ENCODE measurements at places on chromosomes 4 and X.
A peak's percentile ranks its signal among the peaks of the same experiment; 100 is the strongest.

DNA sequence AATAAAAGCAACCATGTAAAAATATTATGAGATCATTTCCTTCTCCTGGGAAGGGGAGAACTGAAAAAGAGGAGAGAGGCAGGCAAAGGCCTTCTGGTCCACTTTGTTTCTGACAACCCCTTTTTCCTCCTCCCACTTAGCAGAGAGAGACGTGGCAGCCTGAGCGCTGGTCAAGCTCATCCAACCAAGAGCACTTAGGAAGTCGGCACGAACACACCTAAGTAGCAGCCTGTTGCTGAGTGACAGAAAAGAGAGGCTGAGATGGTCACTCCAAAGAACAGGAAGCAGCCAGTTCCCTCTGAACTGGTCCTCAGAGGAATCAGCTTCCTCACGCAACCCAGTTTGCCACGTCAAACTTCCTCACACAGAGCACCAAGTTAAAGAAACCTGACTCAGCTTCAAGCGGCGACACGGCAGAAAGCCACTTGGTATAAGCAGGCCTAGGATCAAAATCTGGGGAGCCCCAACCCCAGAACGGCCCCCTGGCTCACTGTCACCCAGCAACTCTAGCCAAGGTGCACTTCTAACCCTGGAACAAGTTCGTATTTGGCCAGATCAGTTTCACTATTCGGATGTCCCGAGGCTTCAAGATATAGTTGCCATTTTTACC lies 861 bp downstream of the SEC24D start:
- peak; percentile 63 for ATAC-seq

GRCh38 chrX:53287493-53288138 lies 6.2 kb upstream of the IQSEC2 start:
- peak; percentile 68 for ATAC-seq

DNA sequence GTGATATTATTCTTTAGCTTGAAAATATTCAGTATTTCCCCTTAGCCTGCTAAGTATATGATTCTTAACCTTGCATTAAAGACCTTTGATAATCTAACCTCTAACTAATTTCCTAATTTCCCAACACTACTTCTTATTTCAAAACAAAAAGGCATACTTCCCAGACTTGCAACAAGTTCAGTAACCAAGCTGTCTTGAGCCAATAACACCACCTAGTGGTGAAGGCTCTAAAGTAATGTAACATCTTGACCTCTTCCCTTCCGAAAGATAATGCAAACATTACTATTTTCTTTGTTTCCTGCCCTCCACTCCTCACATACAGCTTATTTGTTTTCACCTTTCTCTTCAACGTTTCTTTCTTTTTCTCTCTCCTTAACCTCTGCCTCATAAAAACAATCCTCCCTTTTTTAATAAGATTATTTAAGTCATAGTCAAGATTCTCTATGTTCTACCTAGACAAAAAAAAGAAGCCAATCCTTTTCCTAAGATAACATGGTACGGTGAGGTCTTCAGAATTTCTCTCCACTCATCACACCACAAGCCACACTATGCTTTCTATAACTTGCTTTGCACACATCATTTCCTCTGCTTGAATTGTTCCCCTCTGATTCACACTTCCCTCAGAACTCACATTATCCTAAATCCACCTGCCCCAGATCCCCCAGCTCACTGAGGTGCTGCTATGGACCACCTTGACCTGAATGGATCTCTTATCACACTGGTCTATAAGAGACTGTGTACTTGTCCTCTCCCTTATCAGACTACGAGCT lies 3.5 kb downstream of the FAT1 start:
- no peak for ATAC-seq

DNA sequence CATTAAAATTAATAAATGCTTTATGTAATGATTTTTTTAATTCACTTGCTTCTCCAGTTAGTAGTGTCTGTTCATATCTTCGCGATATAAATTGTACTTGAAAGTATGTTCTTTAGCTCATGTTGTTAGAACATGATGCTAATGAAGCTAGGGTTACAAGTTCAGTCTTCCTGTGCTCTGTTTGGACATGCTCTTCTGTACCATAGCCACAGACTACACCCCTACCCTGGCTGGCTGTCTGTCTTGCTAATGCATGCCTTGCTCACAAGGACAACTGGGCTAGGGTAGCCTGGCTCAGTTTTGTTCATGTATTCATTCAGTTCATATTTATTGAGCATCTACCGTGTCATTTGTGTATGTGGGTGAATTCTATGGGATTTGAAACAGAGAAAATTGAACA lies 50.8 kb upstream of the MTMR1 start:
- ATAC-seq = no peak

GRCh38 chr4:160563552-160564282 lies 1460.8 kb downstream of the RAPGEF2 start:
- no peak for ATAC-seq

DNA sequence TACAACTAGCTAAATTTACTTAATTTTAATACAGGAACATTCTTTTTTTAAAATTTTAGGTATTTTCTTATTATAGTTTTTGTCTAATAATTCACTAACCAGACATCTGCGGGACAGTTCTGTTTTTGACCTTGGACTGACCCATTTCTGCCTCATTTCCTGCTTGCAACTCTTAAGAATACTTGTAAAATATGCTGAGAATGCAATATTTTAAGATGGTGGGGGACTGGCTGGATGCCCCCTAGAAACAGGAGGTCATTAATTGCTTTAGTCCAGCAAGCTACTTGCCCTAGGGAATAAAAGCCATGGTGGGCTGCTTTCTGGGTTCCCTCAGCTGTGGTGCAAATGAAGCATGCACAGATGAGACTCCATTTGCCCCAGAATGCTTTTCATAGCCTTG lies 2348.4 kb downstream of the PCDH7 start:
- no peak for ATAC-seq

GRCh38 chr4:74441744-74442143 lies 3.2 kb upstream of the AREG start:
- no peak for ATAC-seq

DNA sequence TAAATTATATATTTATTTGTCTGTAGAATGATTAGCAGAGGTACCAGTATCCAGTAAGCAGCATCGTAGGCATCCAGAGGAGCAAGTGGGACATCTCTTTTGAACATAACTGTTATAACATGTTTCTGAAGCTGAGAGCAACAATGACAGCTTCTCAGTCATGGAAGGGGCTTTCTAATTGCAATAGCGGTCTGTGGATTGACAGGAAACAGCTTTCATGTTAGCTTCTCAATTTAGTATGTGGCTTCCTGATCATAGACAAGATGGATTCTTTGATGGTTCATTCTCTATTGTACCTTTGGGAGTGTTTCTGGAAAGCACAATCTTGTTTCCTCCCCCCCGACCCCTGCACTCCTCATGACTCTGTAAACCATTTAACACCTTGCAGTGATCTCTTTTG lies 434.6 kb upstream of the GNPDA2 start:
- no peak for ATAC-seq

GRCh38 chr4:132384709-132385108 lies 764.4 kb upstream of the PCDH10 start:
- no peak for ATAC-seq

DNA sequence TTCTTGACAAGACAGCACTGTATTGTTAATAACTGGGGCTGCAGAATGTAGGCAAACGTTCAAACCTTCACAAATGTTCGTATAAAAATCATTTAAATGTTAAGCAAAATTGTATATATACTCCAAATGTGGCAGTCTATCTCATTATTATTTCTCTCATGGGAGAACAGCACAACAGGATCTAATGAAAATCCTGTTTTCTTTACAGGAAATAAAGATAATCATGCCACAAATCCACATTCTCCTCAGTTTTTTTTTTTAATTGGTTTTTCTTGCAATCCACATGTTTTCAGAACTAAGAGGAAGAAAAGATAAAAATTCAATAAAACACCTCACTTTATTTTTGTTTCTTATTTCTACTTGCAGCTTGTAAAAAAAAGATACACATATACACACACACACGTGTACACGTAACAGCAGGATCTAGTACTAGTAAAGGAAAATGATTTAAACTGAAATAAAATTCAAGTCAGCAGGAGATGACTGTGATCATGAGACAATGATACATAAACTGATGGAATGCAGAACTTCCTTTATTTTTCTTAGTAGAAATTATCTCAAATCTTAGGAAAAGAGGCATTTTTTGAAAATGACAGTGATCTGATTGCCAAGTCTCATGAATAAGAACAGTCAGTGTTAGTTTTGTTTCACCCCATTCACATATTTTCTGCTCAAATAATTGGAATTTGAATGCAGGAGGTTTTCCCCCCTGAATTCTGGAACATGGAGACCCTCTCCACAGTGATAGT lies 11.3 kb downstream of the APBB2 start:
- no peak for ATAC-seq

DNA sequence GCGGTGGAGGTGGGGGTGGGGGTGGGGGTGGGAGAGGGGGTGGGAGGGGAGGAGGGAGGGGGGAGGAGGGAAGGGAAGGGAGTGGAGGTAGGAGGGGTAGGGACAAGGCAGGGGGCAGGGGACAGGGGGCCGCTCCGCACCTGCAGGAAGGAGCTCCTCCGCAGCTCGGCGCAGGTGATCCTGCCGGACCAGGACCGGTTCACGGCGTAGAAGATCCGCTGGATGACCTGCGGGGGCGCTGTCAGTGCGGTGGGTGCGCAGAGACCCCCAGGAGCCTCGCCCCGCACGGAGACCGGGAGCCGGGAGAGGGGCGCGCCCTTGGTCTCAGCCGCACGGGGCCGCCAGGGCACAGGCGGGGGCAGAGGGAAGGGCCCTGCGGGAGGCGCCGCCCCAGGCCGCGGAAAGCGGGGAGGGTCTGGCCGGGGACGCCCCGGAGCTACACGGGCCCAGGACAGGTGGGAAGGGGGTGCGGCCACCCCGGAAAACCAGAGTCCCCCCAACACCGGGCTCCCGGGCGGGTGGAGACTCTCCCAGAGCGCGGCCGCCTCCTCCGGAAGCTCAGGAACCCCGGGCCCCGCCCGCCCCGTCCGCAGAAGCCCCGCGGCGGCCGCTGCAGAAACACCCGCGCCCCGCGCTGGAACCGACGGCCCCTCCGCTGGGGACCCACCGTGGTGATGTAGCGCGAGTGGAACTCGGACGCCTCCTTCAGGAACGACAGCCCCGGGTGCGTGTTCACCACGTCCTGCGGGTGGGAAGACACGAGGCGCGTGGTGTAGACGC lies 27.6 kb upstream of the GTPBP6 start:
- peak; percentile 71 for ATAC-seq

DNA sequence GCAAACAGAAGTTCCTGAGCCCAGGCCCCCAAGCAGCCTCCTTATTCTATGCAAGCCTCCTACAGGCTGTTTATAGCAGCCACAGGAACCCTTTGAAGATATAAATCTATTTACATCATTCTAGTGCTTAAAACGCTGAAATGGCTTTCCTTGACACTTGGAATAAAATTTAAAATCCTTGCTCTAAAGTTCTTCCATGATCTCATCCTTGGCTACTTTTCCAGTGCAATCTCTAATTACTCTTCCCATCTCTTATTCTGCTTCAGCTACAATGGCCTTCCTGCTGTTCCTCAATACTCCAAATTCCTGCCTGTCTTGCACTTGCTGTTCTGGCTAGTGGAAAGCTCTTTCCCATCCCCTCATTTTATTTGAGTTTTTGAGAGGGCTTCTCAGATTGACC lies 634.2 kb upstream of the NR3C2 start:
- no peak for ATAC-seq

- no peak for ATAC-seq
Measured at GRCh38 chr4:177070533-177071058, 239.1 kb upstream of the NEIL3 start.

GRCh38 chr4:164596318-164596878 lies 157.5 kb upstream of the SMIM31 start:
- no peak for ATAC-seq

GRCh38 chr4:150722908-150723362 lies 141.0 kb downstream of the MAB21L2 start:
- no peak for ATAC-seq

DNA sequence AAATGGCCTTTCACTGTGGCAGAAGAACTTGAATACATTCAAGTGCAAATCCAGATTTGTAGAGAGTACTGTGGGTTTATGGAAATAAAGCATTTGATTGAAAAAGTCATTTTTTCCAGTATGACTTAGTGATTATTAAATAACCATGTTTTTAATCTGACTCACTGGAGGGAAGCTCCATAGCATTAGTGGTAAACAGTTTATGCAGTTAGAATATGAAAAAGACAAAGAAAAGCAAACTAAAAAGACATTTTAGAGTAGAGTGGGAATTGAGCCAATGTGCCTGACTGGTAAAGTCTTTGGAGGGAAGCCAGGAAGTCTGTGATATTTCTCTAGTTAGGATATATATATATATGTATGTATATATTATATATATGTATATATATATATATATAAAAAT lies 53.4 kb downstream of the FAT4 start:
- no peak for ATAC-seq

- ATAC-seq = no peak
Measured at GRCh38 chrX:28850955-28851354, 263.7 kb downstream of the IL1RAPL1 start.

GRCh38 chrX:118734909-118735308 lies 7.5 kb downstream of the IL13RA1 start:
- ATAC-seq = no peak

GRCh38 chr4:100017637-100018310 lies 67.7 kb upstream of the H2AZ1 start:
- peak; percentile 55 for ATAC-seq

All from stimulated activated memory B cell treated with anti-CD40 and anti-IgM and Interleukin-4, amounts not matched to agents 10 μg/mL and 1 μg/mL and 100 μg/mL, for 72 hours (primary cell).